ENCODE measurements at places on chromosomes 6 and 20.

DNA sequence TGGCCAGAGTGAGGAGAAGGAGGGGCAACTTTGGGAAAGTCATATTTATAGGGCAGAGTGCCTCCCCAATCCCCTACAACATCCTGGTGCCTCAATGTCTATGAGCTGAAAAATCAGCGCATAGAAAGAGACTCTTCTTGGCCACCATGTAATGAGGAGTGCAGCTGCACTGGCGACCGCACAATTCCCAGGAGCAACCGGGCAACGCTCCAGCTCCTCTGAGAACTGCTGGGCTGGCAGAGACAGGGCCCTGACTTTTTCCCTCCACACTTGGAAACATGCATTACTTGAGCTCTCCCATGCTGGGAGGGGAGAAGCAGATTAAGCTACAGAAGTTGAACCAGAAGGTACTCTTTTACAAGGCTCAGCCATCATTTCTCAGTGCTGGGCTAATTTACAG lies 31.4 kb upstream of the MARCKS start:
- DNase-seq: no peak

- DNase-seq: no peak
Observed at GRCh38 chr20:37869334-37869861, 33.5 kb upstream of the VSTM2L start.

- DNase-seq: no peak
Observed at GRCh38 chr6:24780206-24780605, 5.5 kb downstream of the GMNN start.

- no peak for DNase-seq
Observed at GRCh38 chr6:96611342-96611991, 48.5 kb downstream of the FHL5 start.

DNA sequence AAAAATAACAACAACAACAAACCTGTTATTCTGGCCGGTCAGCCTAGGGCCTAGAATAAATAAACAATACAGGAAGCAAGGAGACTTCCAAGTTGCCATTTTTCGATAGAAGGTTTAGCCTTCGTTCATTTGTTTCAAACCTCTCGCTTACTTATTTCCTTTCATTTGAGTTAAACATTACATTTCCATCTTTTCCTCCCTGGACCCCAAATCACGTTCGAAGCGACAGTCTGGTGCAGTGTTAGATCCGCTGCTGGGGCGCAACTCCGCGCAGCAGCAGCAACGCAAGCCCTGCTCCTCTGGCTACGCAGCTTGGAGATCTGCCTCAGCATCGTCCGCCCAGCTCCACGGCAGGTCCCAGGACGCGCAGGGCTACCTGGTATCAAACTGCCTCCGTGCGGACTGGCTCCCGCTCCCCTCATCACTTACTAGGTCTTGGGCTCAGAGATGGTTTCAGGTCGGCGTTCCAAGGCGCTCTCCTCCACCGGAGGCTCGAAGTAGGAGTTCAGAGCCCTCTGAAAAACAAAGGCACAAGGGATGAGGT lies 530 bp downstream of the TDP2 start:
- no peak for DNase-seq

DNA sequence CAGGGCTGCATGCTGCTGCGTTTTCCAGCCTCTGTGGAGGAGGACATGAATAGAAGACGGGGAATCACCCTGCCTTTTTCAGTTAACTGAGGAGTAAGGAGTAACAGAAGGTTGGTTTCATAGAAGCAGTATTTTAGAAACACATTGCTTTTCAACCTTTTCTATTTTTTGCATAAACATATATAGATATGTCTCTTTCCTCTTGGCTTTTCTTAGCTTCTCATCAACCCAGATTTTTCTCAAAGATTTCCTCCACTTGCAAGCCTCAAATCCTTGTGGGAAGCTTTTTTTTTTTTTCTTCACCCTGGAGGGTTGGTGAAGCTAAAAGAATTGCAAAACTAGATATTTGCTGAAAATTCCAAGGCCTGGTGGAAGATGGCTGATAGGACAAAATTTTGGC lies 6.0 kb downstream of the SLC24A3 start:
- DNase-seq: no peak

All from stimulated activated CD4-positive, alpha-beta T cell treated with anti-CD3 and anti-CD28 coated beads, Interleukin-1b, Interleukin-23, amount 100 ng/mL, for 4 hours (primary cell).